Inflammatory macrophage treated with lipopolysaccharide for 1 hour (primary cell): ENCODE measurements at places on chromosomes 7 and 10.

DNA sequence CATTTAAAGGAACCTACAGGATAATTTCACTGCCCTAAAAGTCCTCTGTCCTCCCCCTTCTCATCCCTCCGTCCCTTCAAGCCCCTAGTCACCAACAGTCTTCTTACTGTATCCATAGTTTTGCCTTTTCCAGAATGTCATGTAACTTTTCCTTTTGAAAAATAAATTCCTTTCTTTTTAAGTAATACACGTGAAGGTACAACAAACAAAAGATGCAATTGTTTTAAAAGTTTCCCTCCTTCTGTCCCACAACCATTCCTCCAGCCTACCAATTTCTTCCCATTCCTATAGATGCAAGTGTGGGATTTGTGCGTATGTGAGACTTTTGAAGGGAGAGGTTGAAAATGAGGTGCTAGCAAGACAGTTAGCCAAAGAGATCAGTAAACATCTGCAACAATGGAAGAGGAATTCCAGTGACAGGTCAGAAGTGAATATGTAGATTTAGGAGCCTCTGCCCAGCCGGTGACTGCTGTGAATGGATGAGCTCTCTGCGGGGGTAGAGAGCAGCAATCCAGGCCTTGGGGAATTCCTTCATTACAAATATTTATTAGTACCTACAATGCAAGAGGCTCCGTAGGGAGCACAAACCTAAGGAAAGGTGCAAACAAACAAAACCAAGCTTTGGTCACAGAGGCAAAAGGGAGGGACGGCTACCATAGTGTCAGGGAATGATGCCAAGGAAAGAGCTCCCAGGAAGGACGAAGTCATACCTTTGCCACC, 243.6 kb downstream of the SKIDA1 start:
- no peak for DNase-seq

DNA sequence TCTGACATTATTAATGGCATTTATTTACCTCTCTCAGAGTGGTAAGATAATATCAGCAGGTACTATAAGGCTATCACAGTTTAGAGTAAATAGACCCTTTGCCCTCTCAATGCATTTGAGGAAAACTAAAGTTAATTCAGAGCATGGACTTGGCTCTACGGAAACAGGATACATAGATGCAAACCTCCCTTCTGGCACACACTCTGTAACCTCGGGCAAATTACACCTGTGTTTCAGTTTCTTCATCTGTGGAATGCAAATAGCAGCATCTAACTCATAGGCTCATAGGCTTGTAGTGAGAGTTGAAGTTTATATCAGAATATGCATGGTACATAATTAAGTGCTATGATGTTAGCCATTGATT, 5.6 kb downstream of the RAPGEF5 start:
- DNase-seq, result no peak

DNA sequence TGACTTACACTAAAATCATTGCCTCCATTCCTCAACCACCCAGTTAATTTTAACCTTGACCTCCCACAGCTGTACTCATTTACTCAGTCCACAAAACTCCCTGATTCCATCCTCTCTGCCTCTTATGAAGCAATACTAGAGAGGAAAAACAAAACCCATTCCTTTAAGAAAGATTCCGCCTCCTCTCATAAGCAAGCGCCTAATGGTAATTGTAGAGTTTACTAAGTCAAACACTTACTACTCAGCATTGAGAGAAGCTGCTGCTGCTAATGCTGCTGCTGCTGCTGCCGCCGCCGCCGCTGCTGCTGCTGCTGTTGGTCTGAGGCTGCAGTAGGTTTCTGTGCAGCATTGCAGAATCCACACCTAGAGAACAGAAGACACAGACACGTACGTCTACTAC, 2.1 kb upstream of the ADD3 start:
- no peak for DNase-seq

DNA sequence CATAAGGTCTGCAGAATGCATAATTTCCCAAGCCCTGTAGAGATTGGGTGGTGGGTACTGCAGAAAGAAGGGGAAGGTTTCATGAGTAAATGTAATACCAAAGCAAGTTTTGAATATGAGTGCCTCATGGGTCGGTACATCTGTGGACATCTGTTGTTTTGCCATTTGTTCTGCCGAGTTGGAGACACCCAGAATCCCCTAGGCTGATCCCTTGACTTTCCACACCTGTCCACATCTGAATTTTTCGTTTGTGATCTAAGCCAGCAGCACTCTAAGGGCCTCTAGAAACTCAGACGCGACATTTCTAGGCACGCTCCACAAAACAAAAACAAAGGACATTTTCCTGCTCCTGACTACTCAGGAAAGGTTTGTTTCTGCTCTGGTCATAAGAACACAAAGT, 11.7 kb upstream of the SLF2 start:
- DNase-seq, result no peak

DNA sequence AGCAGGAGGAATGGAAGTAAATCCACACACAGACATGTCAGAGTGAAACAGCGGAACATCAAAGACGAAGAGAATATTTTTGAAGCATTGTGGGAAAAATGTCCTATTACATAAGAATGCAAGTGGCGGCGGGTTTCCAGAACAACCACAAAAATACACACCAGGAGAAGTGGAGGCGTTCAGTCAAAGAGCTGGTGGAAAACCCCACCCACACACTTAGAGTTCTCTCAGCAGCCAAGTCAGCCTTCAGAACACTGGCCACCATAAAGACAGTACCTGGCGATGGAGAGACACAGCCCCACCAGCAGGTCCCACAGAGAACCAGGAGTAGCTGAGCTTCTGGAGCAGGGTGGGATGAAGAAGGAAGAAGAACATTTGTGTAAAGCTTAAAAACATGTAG, 23.7 kb downstream of the NKX6-2 start:
- peak; percentile 84 for DNase-seq

- DNase-seq, result peak; percentile 18
Observed at GRCh38 chr7:1810961-1811849, 141.1 kb downstream of the ELFN1 start.

GRCh38 chr7:70574314-70574834, 557.6 kb upstream of the GALNT17 start:
- DNase-seq, result no peak

GRCh38 chr7:149846436-149847046, 8.4 kb downstream of the ZNF862 start:
- no peak for DNase-seq

- DNase-seq, result no peak
Observed at GRCh38 chr10:4101918-4102654, 317.1 kb upstream of the KLF6 start.

- no peak for DNase-seq
Observed at GRCh38 chr10:114749014-114749413, 72.6 kb upstream of the FHIP2A start.

- no peak for DNase-seq
Observed at GRCh38 chr10:86648704-86649427, 5.5 kb upstream of the OPN4 start.

DNA sequence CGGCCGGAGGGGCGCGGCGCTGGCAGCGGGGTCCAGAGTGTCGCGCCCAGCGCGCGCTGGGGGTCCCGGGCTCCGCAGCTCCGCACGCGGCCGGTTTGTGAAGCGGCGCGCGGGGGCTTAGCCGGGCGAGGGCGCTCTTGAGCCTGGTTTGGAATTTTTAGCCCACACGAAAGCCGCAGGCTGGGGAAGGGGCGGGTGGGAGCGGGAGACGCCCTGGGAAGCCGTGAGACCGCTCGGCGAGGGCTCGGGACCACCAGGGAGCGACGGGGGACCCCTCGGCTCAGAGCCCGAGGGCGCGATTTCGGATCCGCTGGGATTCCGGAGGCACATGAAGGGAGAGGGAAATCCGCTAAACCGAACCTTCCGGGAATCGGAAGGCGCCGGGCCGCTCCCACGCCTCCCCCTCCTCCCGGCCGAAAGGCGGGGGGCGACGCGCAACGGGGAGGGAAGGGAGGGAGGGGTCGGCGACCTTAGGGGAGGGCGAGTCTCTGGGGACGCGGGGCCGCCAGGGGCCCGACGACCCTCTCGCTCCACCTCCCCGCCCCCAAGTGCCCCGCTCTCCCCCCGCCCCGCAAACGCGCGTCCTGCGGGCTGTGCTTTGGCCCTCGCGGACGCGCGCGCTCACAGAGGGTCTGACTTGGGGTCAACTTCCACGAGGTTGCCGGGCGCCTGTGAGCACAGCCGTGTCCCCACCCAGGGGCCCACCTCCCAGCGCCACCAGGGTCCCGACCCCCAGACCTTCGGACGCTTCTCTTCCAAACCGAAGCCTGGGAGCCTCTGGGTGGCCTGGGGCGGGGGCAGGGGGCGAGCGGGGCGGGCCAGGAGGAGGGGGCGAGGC, 5.1 kb upstream of the ELFN1 start:
- peak; percentile 65 for DNase-seq

GRCh38 chr10:1036341-1036791, 10.7 kb upstream of the IDI2 start:
- no peak for DNase-seq

GRCh38 chr10:93364966-93365365, 117.2 kb downstream of the MYOF start:
- DNase-seq, result peak; percentile 33

GRCh38 chr10:92848037-92848440, 281 bp upstream of the EXOC6 start:
- DNase-seq, result no peak

- no peak for DNase-seq
Observed at GRCh38 chr7:14851610-14852009, 50.9 kb downstream of the DGKB start.

GRCh38 chr7:112182749-112183148, 23.4 kb downstream of the DOCK4 start:
- DNase-seq, result no peak

DNA sequence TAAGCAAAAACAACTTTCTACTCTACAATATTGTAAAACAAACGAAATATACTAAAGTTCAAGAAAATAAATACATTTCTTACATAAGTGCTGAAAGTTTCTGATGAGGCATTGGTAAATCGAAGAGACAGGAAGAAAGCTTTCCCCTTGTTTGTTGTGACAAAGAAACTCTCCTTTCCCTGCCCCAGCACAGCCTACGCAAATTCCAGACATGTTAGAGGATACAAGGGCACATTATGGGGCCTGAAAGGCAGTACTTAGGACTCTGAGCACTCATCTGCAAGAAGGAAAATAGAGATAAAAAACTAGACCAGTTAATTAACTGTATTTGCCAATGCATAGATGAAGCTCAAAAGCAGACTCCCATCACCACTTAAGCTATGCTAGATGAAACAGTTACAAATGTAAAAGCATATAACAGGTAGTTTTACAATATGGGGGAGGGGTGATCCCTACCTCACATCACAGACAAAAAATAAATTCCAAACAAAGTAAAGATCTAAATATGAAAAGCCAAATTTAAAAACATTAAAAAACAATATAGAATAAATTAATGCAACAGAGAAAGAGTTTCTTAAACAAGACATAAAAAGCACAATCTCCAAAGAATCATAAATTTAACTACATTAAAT, 21.8 kb downstream of the ARHGAP19 start:
- DNase-seq, result no peak

GRCh38 chr10:11209830-11210181, 192.1 kb downstream of the CELF2 start:
- no peak for DNase-seq

- DNase-seq, result no peak
Observed at GRCh38 chr10:116099023-116099420, 174.0 kb downstream of the GFRA1 start.

DNA sequence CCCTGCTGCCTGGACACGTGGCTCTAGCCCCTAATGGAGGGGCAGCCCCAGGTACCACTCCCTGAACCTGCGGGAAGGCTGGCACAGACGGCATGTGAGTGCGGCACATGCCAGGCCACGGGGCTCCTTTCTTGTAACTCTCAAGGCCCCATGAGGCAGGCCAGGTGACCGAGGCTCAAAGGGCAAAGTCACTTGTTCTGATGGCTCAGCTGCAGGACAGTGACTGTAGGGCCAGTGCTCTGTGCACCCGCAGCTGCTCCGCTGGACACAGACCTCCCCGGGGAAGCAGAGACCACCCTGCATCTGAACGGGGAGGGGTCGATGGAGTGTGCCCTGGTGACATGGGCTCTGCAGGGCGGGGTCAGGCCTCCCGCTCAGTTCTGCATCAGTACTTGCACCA, 55.3 kb downstream of the PTPRE start:
- no peak for DNase-seq

GRCh38 chr7:130881799-130882141, 147.8 kb upstream of the KLF14 start:
- no peak for DNase-seq

- DNase-seq, result no peak
Observed at GRCh38 chr7:110645616-110646015, 445.3 kb upstream of the LRRN3 start.

- no peak for DNase-seq
Observed at GRCh38 chr7:101934618-101935017, 117.2 kb downstream of the CUX1 start.

DNA sequence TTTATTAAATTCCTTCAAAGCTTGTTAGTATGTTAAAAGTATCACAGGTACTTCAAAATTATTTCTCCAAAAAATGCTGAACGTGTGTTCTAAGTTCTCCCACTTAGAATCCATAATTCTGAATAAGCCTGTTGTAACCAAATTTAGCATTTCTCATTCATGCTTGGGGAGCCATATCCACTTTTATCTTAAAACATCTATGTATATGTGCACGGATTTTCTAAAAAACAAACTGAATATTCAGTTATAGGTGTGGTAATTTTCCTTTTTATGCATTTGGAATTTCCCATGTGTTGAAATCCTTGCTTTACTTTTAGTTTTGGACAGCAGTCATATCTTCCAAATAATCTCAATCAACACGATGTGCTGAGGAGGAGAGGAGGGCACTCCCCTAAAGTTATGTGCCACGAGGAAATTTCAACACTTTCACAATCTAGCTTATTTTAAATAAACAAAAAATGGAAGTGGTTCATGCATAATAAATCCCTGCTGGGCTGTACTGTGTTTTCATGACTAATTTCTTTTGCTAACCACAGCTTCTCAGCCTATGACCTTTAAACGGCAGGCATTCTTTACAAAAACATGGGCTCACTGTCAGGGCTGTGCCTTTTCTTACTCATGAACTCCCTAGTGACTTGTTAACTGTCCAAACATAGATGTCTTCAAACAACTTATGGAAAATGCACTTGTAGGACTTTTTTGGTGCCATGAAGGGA, 380.3 kb upstream of the SEMA3C start:
- peak; percentile 58 for DNase-seq

- no peak for DNase-seq
Observed at GRCh38 chr10:86651021-86651471, 3.3 kb upstream of the OPN4 start.
